GM20000 (cell line): ENCODE measurements at places on chromosomes 6 and 20.
A peak's percentile ranks its signal among the peaks of the same experiment; 100 is the strongest.

DNA sequence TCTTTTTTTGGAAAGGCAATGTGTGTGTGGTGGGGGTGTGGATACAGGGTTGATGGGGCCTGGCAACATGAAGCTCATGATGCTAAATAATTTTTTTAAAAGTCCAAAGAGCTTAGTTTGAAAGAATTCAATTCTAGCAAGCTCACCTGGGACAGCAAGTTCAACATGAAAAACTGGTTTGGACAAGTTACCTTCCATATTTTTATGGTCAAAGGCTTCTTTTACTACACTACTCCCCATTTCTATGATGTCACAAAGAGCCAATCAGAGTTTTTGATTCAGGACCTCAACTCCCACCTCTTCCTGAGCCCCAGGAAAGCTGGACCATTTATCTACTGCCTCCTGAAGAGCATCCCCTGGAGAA is 66.1 kb upstream of the CTNNBL1 start:
- no peak for DNase-seq

GRCh38 chr6:169763308-169763707 is 11.9 kb downstream of the ERMARD start:
- no peak for DNase-seq

DNA sequence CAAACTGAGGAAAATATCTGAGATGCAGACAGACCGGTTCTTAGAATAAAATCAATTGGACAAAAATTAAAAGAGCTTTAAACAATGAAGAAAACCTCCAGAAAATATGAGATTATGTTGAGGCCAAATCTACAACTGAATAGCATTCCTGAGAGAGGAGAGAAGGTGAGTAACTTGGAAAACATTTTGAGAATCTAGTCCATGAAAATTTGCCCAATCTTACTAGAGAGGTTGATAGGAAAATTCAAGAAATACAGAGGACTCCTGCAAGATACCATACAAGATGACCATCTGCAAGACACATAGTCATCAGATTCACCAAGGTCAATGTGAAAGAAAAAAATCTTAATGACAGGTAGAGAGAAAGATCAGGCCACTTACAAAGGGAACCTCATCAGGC is 437.7 kb upstream of the ADGRB3 start:
- DNase-seq = no peak

- no peak for DNase-seq
Observed at GRCh38 chr6:25882051-25882496, 8.0 kb upstream of the SLC17A3 start.

GRCh38 chr6:161035182-161035980 is 43.8 kb downstream of the MAP3K4 start:
- no peak for DNase-seq

- peak; percentile 19 for DNase-seq
Observed at GRCh38 chr6:40328386-40328985, 258.7 kb downstream of the LRFN2 start.

DNA sequence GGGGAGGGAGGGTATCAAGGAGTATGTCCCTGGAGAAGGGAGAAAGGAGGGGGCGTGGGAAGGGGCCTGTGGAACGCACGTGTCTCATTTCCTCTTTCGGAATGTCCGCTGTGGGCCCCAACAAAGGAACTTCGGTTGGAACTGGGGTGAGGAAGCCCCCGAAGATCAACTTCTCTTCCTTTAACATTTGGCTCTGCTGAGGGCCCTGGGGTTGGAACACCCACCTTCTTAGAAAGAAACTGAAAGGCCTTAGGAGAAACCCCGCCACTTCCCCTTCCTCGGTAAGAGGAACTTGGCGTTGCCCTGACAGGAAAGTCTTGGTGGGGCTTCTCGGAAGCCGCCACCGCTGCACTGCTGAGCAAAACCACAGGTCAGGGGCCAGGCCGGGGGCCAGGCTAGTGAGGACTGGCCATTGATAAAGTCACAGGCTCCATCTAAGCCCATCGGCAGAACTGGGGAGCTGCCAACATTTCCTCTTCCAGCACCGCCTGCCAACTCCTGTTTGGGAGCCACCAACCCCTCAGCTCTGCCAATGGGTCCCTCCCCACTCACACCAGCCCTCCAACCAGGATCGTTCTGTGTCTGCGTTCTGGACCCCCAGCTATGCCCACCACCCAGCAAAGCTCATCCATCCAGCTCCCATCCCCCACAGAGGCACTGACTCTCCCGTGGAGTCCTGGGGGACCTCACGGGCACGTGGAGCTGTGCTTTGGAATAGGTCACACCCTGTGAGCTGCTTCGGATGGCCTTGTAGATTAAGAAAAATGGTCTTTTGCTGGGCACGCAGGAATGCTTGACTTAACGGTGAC is 44.8 kb downstream of the FGD2 start:
- DNase-seq = peak; percentile 76

DNA sequence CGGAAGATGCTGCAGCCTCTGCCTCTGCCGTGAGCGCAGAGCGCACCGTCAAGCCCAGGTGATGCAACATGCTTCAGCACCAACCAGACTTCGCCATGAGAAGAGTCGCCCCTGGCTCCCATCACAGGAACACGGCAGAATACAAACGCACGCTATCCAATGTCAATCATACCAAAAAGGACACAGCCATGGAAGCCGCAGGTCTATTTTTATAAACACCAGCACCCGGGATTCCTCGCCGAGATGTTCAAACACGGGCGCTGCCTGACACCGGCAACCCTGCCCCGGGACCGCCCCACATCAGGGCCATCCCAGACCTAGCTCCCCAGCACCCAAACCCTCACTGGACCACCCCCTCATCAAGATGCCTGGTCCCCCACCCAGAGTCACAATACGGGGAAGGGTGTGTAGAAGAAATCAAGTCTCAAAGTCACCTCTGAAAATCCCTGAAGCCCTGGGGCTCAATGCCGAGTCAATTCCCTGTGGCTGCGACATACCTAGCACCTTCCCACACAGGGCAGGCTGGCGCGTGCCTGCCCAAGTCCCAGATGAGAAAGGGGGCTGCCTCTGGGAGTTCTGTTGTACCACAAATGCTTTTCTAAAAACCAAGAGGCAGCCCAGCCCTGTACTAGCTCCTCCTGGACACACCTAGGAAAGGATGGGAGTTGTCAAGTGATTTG is 17.9 kb downstream of the TAF4 start:
- no peak for DNase-seq

DNA sequence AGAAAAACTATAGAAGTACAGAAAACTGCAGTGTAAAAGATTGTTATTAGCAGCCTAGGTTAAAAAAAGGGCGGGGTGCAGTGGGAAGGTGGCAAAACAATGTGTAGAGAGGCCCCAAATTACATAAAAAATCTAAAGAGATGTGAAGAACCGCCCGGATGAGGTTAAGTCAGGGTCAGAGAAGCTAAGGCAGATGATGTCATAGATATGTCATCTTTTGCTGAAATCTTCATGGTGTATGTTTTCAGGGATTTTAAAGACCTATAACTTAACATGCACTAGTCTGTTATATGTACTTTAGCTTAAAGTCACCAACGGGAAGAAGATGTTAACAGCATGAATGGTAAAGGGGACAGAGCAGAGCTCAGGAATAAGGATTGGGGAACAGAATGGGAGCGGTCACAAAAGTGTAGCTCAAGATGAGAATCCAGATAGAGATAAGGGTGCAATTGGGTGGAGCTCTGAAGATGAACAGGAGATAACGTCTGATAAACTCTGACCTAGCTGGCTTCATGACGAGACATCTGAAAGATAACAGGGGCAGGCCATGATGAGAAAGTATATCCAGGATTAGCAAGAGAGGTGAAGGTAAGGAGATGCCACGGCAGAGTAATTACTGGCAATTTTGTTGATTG is 83.4 kb downstream of the TFAP2A start:
- DNase-seq = no peak

DNA sequence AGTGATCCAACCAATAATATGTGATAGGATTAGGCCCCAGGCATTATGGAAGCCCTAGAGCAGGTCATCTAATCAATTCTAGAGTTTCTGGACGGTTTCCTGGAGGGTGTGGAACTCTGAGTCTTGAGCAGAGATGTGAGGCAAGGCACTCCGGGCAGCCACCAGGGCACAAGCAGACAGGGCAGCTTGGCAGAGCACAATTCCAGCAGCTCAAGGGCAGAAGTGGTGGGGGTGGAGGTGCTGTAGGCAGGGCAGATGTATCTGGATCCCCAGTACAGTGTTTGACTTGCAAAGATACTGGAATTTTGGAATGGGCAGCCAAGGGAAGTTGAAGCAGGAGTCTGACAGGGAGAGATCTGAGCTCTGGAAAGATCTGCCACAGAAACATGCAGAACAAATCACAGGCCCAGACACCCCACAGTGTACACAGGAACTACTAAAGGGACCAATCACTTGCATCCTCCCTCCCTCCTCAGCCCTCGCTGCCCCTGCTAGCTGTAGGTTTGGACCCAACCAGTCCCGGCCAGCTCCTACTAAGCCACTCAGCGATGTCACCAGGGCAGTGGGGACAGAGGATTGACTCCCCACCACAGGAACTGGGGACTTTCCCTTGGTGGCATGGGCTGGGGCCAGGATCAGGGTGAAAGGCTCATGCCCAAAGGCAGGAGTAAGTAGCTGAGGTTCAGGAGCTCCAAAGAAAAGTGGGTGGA is 47.0 kb downstream of the TFEB start:
- DNase-seq = no peak

DNA sequence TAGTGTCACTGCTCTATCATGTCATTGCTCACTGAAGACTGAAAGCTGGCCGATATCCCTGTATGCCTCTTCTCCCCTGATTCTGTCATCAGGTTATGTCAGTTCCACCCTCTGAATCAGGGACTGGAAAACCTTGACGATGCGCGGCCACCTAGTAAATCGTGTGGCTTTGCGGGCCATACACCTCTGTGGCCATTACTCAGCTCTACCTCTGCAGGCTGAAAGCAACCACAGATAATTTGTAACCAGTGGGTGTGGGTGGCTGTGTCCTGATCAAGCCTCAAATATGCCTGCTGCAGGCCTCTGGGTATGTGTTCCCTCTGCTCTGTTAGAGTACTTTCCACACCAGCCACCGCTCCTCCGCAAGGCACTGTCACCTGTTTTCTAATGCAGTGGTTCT is 105.2 kb downstream of the GMPR start:
- no peak for DNase-seq

DNA sequence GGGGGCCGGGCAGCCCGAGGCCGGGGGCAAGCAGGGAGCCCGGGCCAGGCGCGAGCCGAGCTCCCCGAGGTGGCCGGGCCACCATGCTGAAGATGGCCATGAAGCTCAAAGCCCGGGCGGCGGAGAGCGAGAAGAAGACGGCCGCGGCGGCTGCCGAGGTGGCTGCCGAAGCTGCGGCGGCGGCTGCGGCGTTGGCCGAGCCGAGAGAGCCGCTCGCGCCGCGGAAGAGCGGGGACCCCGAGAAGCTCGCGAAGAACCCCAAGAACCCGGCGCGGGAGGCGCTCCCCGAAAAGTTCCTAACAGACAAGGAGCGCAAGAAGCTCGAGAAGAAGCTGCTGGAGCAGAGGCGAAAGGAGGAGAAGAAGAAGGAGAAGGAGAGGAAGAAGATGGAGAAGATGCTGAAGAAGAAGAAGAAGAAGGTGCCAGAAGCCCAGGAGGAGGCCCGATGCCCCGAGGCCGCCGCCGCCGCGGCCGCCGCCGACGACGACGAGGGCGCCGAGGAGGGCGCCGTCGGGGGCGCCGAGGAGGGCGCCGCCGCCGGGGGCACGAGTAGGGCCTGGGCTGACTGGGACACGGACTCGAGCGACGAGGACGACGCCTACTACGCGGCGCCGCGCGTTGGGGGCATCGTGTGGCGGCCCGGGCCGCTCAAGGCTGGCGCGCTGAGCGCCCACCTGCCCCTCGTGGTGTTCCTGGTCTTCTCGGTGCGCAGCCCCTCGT is 37.4 kb downstream of the GNAS start:
- DNase-seq = peak; percentile 33

DNA sequence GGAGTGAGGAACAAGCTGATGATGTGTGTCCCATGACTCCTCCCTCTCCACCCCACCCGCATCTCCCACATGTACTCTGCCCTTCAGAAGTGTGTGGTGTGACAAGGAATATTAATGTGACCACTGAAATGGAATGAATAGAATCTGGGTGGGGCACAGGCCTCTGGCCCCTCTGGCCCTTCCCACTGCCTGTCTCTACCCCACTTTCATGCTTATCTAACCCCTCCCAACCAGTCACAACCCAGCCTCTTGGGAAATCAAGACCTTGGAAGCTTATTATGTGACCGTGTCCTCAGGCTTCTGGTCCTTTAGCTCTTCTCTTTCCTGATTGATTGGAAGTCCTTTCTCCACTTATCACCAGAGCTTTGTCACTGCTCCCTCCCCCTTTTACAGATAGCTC is 312.2 kb upstream of the SOX4 start:
- DNase-seq = no peak

- DNase-seq = peak; percentile 34
Observed at GRCh38 chr6:151385177-151385576, 6.2 kb downstream of the ZBTB2 start.

DNA sequence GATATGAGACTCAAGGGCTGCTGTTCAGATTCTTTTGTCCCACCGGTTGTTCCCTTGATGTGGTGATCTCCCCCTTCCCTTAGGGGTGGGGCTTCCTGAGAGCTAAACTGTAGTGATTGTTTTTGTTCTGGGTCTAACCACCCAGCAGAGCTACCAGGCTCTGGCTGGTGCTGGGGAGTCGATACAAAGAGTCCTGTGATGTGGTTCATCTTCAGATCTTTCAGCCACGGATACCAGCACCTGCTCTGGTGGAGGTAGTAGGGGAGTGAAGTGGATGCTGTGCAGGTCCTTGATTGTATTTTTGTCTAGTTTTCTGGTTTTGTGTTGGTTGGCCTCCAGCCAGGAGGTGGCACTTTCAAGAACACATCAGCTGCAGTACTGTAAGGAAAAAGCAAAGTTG is 801.6 kb downstream of the EPHA7 start:
- no peak for DNase-seq

DNA sequence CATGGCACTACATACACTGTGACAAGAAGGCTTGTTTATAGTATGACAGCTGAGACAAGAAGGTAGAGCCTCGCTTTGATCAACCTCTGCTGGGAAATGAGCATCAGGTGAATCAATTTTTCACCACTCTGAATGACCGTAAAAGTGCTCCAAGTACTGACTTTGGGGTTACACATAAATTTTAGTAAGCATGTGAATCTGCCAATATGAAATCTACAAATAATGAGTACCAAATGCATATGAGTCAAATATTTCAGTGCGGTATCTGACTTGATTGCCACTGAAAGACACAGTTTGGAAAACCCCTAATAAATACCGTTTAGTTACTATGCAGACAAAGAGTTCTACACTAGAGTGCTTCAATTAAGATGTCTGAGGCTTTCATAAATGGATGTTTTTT is 77.8 kb downstream of the ATG5 start:
- no peak for DNase-seq

GRCh38 chr20:37969949-37970855 is 63.1 kb downstream of the TTI1 start:
- DNase-seq = no peak

GRCh38 chr6:34341481-34341971 is 50.9 kb downstream of the NUDT3 start:
- DNase-seq = no peak

GRCh38 chr20:46056970-46057855 is 28.2 kb downstream of the SLC12A5 start:
- DNase-seq = peak; percentile 48

DNA sequence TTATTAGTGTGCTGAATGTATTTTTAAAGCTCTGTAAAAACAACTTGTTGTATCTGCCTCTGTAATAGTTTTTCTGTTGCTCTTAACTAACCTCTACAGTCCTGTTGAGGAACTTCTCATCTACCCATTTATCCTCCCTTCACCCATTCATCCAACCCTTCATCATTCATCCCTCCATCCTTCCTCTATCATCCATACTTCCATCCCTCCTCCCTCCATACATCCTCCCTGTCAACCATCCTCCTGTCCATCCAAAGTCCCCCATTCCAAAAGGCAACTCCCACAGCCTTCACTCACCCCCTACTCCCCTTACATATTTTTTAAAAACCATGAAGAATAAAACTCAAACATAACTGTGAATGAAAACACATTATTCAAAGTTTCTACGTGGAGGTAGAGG is 40.7 kb upstream of the SPDEF start:
- no peak for DNase-seq
